ENCODE measurements at places on chromosomes 5 and 9. TPM values are rescaled to one million over a fixed set of nuclear protein-coding genes. Genes with fewer than 3 reads are reported as not detected.
A peak's percentile ranks its signal among the peaks of the same experiment; 100 is the strongest.

DNA sequence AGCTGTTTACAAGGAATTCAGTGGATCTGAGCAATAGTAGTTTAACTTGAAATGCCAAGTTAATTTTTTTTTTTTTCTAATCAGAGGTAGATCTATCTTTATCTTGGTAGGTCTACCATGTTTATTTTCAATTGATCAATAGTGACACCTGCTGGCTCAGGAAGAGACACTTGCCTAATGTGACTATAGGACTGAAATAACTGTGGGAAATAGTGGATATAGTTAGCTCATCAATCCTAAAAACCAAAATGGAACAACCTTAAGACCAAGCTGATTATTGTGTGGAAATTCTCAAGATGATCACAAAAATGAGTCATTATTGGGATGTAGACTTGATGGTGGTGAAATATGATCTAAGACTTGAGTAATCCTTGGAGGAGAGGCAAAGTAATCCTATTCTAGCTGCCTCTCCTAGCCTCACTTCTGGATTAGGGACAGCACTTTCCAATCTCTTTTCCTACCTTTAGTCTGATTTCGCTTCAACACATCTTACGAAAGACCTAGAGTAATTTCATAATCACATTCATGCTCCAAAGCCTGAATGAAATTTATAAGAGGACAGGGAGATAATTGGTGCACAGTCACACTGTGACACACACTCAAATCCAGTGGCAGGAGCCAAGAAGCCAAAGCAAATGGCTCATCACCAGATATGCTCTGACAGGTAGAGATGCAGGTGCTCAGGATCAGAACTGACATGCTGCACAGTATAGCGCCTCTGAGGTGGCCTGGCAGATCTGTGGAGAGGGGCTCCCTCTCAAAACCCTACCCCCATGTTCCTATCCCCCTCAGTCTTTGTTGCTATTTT lies 156.3 kb downstream of the HMHB1 start:
- DNase-seq = no peak

DNA sequence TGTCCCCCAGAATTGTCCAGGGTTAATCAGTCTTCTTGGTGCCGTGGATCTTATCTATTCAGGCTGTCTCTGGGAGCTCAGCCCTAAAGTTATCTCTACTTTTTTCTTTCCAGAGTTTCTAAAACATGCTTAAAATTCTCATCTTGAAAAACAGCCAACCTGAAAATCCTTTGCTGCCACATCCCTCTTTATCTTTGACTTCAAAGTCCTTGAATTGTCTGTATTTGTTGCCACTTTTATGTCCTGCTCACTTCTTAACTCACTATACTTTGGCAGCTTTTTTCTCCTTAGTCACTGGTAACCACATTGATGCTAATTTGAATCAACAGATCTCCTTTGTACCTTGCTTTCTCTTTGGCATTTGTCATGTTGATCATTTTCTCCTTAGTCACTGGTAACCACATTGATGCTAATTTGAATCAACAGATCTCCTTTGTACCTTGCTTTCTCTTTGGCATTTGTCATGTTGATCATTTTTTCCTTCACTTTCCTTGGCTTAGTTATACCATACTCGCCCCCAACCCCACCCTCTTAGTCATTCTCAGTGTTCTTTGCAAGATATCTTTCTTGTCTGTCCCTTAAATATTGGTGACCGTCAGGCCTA lies 8.5 kb downstream of the DMXL1 start:
- peak; percentile 57 for DNase-seq

GRCh38 chr9:69502671-69503301 lies 169.4 kb downstream of the APBA1 start:
- DNase-seq = no peak

DNA sequence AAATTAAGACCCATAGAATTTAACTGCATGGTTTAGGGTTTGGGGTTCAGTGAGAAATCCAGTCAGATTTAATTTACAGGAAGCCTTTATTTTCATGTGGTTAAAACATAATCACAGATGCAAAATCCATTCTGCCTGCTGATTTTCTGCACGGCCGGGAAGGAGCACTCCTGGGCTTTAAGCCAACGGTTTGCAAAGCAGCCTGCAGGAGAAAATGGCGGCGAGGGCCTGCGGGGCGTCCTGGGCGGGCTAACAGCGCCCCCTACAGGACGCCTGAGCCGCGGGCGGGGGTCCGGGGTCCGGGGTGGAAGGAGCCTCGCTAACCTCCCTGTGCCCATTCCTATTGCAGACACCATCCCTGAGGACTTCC lies 47.6 kb downstream of the THBS4 start:
- peak; percentile 63 for DNase-seq

GRCh38 chr5:91929522-91929817 lies 546.4 kb upstream of the ARRDC3 start:
- no peak for DNase-seq

DNA sequence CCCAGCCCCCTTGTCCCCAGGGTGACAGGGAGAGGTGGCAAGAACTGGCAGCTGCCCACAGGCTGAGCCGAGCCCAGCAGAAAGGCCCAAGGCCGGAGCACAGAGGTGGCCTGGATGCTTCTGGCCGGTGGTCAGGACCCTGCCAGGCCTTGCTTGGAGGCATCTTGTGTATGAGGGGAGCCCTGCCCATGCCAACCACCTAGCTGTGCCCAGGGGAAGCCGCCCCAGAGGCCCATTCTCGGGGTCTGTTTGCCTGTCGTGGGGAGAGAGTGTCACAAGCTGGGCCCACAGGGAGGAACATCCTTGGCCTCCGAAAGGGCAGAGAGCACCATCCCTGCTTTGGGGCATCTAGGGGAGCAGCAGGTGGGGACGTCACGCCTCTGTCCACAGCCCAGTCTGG lies 10.0 kb downstream of the NKD2 start:
- no peak for DNase-seq

GRCh38 chr9:82052081-82052480 lies 63.5 kb downstream of the SPATA31D1 start:
- DNase-seq = no peak

DNA sequence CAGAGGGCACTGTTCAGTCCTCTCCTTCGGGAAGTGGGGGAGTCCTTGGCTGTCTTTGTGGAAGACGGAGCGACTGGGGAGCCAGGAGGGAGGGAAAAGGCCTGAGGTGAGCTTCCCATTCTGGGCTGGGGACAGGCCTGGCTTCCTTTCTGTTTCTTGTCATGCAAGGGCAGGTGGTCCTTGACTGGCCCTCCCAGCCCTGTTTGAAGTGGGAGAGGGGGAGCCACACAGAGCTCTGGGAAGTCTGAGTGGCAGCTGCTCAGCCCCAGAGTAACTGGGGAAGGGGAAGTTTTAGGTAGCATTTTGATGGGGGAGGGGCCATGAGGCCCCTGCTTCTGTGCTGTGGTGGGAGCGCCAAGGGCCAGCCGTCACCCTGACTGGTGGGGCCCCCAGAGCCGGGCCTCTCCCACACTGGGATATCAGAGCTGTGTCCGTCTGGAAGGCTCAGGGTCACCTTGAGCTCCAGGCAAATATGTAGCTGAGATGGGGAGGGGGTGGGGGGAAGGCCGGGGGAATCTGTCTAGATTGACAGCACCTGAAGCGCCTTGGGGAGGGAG lies 6.5 kb downstream of the UNC5A start:
- no peak for DNase-seq

- DNase-seq = no peak
Measured at GRCh38 chr5:178551059-178551458, 39.1 kb downstream of the COL23A1 start.

DNA sequence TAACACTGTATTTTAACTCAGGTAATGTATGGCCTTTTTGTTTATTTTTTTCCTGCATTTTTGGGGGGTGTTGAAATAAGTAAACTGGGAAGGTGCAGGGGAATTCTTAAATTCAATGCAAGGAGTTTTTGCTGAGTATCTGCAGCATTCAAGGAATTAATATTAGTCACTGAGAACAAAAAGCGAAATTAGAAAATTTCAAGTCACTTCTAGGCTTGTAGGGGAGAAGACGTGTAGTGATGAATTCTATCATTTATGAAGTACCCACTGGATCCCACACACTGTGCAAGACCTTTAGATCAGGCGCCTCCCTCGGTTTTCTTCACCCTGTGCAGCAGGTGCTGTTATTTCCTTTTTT lies 1.2 kb downstream of the EHMT1 start:
- DNase-seq = no peak

GRCh38 chr9:125430161-125431011 lies 168.8 kb downstream of the GAPVD1 start:
- DNase-seq = no peak

GRCh38 chr9:95725045-95725444 lies 150.4 kb upstream of the ERCC6L2 start:
- no peak for DNase-seq

- no peak for DNase-seq
Measured at GRCh38 chr5:178413988-178414387, 176.2 kb downstream of the COL23A1 start.

DNA sequence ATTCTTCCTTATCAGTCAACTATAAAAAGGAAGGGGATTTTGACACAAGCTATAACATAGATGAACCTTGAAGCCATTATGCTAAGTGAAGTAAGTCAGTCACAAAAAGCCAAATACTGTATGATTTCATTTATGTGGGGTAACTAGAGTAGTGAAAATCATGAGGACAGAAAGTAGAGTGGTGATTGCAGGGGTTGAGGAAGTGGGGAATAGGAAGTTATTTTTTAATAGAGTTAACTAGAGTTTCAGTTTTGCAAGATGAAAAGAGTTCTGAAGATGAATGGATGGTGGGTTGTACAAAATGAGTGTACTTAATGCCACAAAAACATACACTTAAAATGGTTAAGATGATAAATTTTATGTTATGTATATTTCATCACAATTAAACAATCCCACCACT lies 65.4 kb upstream of the FAM174A start:
- no peak for DNase-seq

DNA sequence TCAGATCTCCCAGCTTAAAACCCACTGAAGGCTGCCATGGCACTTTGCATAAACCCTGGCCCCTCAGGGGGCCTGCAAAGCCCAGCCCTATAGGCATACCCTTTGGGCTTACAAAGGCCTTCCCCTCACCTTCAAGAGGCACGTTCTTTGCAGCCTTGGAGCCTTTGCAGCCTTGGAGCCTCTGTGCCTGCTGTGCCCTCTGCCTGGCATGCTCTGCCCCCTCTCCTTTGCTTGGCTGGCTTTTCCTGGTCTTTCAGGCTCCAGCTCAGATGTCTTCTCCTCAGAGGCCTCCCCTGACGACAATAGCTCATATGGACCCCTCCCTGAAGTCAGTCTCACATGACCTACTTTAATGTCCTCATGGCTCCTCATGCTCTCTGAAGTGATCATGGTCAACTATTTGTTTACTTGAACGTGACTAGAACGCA lies 60.3 kb downstream of the CXXC5 start:
- no peak for DNase-seq

DNA sequence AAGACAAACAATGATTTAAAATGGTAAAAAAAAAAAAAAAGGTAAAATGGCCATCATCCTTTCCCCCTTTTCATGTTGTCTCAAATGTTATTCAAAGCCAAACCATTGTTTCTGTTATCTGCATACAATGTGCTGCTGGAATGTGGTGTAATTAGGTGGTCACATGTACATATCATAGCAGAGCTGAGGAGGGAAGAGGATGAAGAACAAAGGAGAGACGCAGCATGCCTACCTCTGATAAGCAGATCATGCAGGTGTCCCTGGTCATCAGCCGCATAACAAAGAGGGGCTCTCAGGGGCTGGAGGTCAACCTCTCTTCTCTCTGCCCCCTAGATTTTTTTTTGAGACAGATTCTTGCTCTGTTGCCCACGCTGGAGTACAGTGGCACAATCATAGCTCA lies 141.0 kb downstream of the CARTPT start:
- no peak for DNase-seq

DNA sequence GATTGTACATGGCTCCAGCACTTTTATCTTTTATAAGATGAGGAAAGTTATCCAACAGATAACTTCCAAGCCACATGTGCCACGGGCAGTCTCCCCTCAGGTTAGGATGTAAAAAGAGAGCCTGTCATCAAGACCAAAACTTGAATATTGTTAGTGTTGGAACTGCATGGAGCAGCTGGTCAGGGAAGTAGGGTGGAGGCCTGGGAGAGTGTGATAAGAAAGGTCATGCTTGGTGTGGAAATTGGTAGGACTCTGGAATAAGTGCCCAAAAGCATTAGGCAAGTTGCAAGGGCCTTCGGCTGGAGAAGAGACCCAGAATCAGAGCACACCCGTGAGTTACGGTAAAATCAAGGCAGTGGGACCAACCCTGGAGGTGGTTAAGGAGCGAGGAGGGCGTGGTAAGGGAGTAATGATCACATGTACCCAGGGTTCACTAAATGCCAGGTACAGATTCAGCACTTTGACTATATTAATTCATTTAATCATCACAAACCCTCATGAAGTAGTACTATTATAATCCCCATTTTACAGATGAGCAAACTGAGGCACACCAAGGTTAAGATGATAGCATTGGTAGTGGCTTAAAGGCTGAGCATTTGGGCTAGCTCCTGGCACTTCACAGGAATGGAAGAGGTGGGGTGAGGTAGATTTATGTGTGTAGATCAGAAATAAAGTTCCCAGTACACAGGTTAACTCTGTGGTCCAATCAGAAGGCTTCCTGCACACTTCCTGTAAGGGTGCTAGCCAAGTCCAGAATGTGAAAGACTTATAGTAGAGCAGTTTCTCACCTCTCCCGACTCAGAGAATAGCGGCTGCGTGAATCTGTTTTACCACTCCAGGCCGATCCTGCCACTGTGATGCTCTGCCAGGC lies 96.5 kb upstream of the ZNF608 start:
- no peak for DNase-seq

- peak; percentile 85 for DNase-seq
Measured at GRCh38 chr9:91163773-91164471, 197.8 kb downstream of the AUH start.

DNA sequence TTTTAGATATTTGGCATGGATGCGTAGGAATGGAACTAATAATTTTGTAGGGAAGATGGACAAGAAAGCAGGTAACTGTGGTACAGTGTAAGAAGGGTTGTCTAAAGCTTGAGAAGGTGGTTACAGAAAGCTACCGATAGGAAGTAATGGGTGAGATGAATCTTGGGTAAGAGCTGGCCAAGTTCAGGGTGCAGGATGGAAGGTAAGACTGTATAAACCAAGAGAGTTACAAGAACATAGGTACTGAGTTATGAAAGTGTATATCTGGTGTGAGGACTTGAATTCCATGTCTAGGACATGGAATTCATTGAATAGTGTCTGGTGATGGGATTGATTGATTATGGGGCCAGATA lies 1.4 kb downstream of the MCCC2 start:
- no peak for DNase-seq

DNA sequence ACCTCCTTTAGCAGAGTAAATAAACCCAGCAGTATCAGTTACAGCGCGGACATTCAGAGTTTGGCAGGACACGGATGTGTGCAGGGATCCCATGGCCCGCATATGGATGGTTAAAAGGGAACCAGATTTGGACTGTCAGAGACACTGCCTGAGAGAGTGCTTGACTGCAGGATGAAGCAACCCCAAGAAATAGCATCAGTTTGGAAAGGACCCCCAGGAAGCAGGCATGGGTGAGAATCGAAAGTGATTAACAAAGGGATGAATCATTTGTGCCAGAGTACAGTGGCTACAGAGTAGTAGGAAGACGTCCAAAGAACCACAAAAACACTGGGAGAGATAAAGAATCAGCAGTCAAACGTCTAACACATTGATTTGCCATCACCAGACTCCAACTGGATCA lies 5.5 kb downstream of the C7 start:
- DNase-seq = no peak

Gene FAM163B
- not detected for total RNA-seq

Gene MED7
- total RNA-seq = 15.8 TPM

Gene CNOT8
- 62.4 TPM for total RNA-seq

Gene GTF3C4
- 11.8 TPM for total RNA-seq

Gene EFCAB9
- not detected for total RNA-seq

Gene GZMA
- total RNA-seq = 927 TPM

Gene SLC34A1
- 0.85 TPM for total RNA-seq

Gene NDFIP1
- total RNA-seq = 31.7 TPM

Gene MSMP
- not detected for total RNA-seq

Gene LCN1
- total RNA-seq = not detected

Gene GAS1
- total RNA-seq = 0.12 TPM

Gene PTGES
- not detected for total RNA-seq

Gene GPR151
- total RNA-seq = not detected

Gene FAM221B
- not detected for total RNA-seq

Measured in activated CD8-positive, alpha-beta memory T cell treated with anti-CD3 and anti-CD28 coated beads, Interleukin-2, amount 10 ng/mL, durations not matched to agents 7 days and 5 days (primary cell).